GM13976 (cell line): ENCODE measurements at places on chromosomes 2 and 18.

DNA sequence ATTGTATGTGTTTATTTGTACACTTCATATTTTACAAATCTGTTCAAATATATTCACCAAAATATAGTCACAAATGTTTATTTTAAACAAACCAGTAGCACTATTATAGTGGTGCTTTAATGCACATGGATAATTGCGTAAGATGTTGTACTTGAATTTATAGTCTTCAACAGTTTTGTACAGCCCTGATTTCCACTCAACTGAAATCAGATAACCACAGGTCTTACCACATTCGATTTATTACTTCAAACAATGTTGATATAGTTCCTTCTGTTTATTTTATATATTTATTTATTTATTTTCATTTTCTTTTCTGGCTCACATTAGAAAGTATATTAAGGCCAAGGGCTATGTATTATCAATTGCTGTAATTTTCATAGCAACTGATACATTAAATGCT, 99.4 kb upstream of the ZNF804A start:
- no peak for DNase-seq

- DNase-seq, result no peak
These were observed 11.3 kb upstream of the TMSB10 start for GRCh38 chr2:84894131-84894586.

DNA sequence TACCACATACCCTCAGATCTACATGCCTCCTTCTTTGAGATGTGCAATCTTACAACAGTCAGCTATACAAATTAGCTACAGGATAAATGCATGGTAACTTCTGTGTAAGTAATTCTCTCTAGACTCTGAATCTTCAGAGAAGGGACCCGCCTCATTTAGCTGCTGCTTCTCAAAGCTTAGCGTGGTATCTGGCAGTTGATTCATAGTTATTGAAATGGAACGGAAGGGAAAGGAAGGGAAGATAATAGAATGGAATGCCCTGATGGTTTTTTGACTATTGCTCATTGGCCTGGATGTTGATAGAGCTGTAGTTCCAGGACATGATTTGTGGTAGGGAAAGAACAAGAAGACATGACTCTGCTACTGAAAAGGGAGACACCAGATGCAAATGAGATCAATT, 498.1 kb upstream of the CRIM1 start:
- no peak for DNase-seq

GRCh38 chr2:157837851-157838441, 38.2 kb downstream of the ACVR1 start:
- DNase-seq, result no peak

- DNase-seq, result no peak
These were observed 83.5 kb downstream of the DNAH7 start for GRCh38 chr2:195984923-195985726.

- DNase-seq, result peak; percentile 70
These were observed at the start of gene TMEFF2 for GRCh38 chr2:192194866-192195547. Gene TMEFF2 (minus strand): TSS chr2:192194933. CDS start chr2:192194524, 409 bp downstream.
